ENCODE measurements at places on chromosomes 2 and 18.

- no peak for DNase-seq
Measured at GRCh38 chr18:40124107-40124506, 1830.9 kb upstream of the PIK3C3 start.

GRCh38 chr2:145379934-145380333, 860.0 kb upstream of the ZEB2 start:
- no peak for DNase-seq

GRCh38 chr2:216006164-216006663, 7.1 kb downstream of the MREG start:
- DNase-seq = no peak

GRCh38 chr2:100105678-100106054, 36.7 kb downstream of the AFF3 start:
- DNase-seq = no peak

DNA sequence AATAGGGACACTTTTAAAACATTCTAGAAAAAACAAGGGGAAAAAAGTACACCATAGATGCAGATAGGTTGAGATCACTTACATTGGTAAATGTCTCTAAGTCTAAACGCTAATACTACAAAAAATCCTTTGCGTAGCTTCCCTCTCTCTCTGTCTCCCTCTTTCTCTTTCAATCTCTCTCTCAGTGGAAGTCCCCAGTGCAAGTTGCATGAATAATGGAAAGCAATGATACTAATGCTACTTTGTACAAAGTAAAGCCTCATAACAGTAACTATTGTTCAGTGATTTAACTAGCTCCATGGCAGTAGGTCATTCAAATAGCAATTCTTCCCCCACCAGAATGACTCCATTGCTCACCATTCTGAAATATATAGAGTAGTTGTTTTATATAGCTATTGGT, 12.8 kb downstream of the MEIS1 start:
- no peak for DNase-seq

GRCh38 chr18:54140641-54141040, 83.8 kb downstream of the MBD2 start:
- no peak for DNase-seq

GRCh38 chr2:88281302-88282217, 111.4 kb downstream of the THNSL2 start:
- DNase-seq = no peak

DNA sequence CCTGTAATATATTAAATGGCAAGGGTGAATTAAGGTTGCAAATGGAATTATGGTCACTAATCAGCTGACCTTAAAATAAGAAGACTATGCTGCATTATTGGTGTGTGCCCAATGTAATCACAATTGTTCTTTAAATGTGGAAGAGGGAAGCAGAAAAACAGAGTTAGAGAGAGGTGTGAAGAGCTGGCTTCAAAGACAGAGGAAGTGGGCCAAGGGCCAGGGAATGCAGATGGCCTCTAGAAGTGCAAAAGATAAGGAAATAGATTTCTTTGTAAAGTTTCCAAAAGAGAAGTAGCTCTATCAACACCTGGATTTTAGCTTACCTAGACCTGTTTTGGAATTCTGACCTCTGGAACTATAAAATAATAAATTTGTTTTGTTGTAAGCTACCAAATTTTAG, 276.0 kb downstream of the LRRTM1 start:
- no peak for DNase-seq

GRCh38 chr2:177261116-177262060, 3.1 kb downstream of the NFE2L2 start:
- DNase-seq = no peak

DNA sequence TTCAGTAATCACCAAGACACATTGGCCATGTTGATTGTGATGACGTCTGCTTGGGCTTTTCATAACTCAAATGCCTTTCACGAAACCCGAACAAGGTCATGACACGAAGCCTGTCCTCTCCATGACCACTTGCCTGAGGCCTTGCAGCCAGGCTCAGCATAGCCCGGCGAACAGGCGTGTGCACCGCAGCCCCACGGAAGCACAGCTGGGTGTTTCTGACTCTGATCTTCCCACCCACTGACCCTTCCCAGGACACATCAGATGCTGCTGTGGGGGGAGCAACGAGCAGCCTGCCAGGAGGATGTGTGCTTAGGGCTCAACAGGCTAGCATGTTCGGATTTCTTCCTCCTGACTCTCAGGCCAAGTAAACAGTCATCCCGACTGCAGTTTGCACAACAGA, 369.4 kb upstream of the SALL3 start:
- no peak for DNase-seq

- DNase-seq = no peak
Measured at GRCh38 chr18:68764016-68764415, 33.9 kb upstream of the CCDC102B start.

GRCh38 chr2:193584522-193584938, 1389.8 kb upstream of the TMEFF2 start:
- no peak for DNase-seq

- no peak for DNase-seq
Measured at GRCh38 chr2:85259101-85259590, 68.6 kb downstream of the TGOLN2 start.

Measured in T-helper 9 cell (primary cell).